ENCODE measurements at places on chromosomes 12 and 14.
A peak's percentile ranks its signal among the peaks of the same experiment; 100 is the strongest.

- DNase-seq: peak; percentile 52
These were observed 1317.6 kb downstream of the TMEM121 start for GRCh38 chr14:106843951-106844483.

DNA sequence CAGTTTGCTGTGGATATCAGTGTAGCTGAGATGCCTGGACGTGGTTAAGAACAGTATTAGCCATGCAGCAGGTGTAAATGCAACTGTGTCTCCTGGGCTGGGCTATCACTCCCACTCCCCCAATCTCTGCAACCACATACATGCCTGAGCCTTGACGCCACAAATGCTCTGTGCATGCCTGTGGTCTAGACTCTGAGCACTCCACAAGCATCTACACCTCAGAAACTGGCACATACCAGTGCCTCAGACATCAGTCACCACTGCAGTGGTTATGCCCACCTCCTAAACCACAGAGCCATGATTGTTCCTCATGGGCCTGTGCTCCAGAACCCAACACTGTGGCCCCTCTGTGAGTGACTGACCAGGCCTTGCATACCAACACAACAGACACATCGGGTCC, 226.8 kb upstream of the ALG10 start:
- no peak for DNase-seq

GRCh38 chr14:64769096-64770020, 65.1 kb downstream of the PLEKHG3 start:
- DNase-seq: no peak

DNA sequence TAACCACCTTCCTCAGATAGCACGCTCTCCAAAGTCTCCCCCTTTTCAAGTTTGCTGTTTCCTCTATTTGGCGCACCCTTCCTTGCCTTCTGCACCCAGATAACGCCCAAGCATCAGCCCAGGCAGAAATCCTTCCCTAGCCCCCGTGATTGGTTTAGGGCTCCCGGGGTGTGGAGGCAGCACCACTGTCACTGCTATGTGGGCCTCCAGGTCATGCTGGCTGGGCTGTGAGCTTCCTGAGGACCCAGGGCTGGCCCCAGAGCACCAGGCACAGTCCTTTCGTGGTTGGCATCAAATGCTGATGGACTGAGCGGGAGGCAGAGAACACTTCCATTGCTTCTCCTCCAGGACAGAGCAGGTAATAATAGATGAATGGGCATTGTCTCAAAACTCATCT, 311.4 kb downstream of the BCL11B start:
- DNase-seq: no peak

- no peak for DNase-seq
These were observed 366.3 kb downstream of the DPF3 start for GRCh38 chr14:72527591-72527990.

GRCh38 chr12:110917467-110917866, 2.9 kb downstream of the MYL2 start:
- DNase-seq: no peak
